ENCODE measurements at places on chromosomes 12 and 14.

DNA sequence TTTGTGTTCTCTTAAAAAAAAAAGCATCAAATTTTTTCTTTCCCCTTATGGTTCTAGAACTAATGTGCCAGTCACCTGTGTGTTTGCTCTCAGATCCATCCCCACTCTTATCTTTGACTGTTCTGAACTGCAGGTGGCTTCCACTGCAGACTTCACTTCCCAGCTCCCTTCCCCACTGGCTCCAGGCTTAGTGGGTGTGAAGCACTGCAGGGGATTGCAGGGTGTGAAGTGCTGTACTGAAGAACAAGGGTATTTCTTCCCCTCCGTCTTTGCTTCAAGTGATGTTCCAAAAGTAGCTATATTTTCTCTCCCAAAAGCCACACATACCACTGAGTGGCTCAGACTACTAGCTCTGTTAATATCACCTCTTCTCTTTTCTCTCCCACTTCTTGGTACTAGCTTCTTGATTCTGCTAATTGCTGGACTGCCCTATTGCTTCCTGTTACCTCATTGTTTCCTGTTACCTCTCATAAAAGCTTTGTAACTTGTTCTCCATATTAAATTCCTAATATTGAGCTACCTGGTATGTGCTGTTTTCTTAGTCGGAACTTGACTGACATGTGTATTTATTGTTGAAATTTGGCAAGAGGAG lies 115.4 kb upstream of the PRICKLE1 start:
- no peak for DNase-seq

DNA sequence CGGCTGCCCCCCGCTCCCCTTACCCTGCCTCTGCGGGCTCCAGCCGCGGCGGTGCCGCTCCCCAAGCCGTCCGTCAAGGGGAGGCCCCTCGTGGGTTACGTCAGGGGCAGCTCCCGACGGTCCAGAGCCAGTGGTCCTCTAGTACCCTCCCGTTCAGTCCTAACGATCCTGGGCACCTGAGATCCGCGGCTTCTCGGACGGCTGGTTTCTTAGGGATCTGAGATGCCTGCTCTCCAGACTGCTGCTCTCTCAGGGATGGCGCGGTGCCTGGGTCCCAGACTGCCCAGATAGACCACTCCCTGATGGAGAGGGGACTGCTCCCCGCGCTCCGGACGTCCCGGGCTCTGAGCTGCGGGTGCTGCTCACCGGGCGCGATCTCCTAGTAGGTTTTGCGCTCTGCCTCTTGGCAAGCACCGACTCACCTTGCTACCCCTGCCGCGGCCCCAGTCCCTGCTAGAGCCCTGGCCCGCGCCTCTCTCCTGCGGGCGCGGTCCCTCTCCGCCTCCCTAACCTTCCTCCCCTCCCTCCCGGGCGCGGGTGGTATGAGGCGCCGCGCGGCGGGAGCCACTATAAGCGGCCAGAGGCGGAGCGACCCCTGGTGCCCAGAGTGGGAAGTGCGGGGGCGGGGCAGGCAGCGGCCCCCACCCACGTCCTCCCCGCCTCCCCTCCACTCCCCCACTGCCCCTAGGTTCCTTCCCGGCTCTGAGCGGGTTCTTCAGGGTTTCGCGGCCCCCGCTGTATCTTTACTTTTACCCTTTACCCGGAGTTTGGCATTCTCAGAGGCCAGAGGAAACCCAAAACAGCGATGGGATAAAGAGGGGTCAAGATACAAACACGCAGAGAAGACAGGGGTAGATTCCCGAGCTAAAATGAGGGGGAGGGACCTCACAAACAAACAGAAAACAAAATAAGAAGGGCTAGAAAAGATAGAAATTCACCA lies at the start of gene C1QL4:
Gene C1QL4 (minus strand): TSS at position 544 of the 940 bp plus-strand sequence. CDS start 711 bp downstream, outside the sequence.
- peak; percentile 75 for DNase-seq

- no peak for DNase-seq
These were observed 296.1 kb downstream of the TMEM132D start for GRCh38 chr12:129607756-129608155.

DNA sequence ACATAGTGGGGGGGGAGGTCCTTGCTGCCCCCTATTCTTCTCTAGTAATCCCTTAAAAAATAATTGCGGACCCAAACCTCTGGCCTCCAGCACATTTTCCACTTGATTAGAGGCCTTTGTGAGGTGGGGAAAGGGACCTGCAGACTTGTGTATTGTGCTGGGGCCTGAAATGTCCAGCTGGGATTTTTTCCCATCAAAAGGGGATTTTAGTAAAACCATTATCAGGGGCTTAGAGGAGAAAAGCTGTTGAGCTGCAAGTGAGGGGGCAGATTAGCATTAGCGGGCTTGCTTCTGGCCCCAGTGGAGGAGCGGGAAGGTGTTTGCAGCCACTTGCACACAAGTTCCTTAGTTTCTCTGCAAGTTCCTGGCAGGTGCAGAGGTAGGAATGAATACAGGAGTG lies 13.9 kb downstream of the FBXL14 start:
- DNase-seq, result no peak

GRCh38 chr12:99418379-99418778 lies 229.2 kb upstream of the GARIN6 start:
- no peak for DNase-seq

GRCh38 chr14:91810699-91811098 lies 56.6 kb downstream of the TC2N start:
- no peak for DNase-seq

GRCh38 chr12:65821336-65821735 lies 2.9 kb upstream of the HMGA2 start:
- DNase-seq, result no peak

- peak; percentile 51 for DNase-seq
These were observed 48.4 kb downstream of the ELK3 start for GRCh38 chr12:96242597-96242996.

GRCh38 chr12:122312926-122313325 lies 46.6 kb upstream of the VPS33A start:
- no peak for DNase-seq

GRCh38 chr12:42587601-42588523 lies 1.7 kb downstream of the PRICKLE1 start:
- DNase-seq, result no peak

DNA sequence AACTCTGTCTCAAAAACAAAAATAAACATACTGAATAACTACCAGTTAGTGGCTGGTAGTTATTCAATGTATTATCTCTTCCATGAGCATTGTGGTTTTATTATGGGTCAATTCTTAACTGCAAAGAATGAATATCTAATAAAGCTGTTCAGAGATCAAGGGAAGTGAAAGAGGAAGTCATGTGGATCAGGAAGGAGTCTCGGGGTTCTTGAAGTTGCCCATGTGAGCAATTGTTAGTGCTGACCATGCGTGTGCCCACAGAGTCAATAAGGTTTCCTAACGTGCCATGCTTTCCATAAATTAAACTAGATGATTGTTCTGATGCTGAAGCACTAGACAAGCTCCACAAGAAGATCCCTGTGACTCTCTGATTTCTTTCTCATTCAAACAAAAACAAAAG lies 136.5 kb upstream of the CPSF6 start:
- peak; percentile 78 for DNase-seq

DNA sequence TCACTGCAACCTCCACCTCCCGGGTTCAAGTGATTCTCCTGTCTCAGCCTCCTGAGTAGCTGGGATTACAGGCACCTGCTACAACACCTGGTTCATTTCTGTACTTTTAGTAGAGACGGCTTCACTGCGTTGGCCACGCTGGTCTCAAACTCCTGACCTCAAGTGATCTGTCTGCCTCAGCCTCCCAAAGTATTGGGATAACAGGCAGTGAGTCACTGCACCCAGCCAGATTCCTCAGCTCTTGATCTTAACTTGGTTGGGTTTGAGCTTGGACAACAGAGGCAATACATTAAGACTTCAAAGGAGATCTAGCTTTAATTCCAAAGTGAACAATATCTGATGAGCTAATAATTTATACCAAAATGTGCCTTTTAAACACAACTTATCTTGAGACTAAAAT lies 5.6 kb downstream of the DAZAP2 start:
- DNase-seq, result no peak

GRCh38 chr12:102873077-102873476 lies 44.0 kb downstream of the PAH start:
- no peak for DNase-seq

GRCh38 chr14:24297190-24297964 lies 2.2 kb downstream of the DHRS1 start:
- DNase-seq, result no peak

GRCh38 chr14:74442757-74443156 lies 16.7 kb upstream of the SYNDIG1L start:
- DNase-seq, result no peak

GRCh38 chr14:100086361-100086760 lies 21.1 kb downstream of the EVL start:
- no peak for DNase-seq

DNA sequence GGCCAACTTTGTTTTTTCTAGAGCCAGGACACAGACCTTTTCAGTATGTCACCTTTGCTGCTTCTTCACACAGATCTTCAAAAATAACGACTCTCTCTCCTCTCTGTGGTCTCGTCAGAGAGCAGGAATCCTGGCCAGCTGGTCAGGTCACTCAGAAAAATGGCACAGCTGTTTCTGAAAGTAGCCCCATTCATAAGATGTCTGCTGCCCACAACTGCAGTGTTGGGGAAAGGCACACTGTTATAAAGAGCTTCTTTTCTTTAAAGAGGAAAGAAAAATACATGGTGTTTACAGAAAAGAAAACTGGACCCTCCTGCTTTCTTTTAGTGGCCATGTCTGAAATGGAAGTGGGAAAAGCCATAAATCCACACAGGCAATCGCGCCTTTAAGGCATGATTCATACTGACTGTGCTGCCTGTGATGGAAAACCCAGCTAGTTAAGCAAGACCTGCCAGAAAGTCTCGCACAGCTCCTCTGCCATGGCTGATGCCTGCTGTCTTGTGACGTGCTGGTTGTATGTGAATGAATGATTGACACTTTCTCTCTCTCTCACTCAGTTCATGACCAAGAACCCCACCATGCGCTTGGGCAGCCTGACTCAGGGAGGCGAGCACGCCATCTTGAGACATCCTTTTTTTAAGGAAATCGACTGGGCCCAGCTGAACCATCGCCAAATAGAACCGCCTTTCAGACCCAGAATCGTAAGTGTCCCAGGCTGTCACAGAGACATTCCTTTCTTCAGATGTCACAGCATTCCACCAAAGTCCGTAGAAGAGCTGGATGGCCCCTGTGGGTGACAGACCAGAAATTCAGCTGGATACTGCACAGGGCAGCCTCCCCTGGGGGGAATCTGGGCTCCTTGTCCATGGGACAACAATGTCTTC lies 147.9 kb upstream of the HIF1A start:
- no peak for DNase-seq

- no peak for DNase-seq
These were observed 15.5 kb downstream of the CCDC63 start for GRCh38 chr12:110862329-110862728.

DNA sequence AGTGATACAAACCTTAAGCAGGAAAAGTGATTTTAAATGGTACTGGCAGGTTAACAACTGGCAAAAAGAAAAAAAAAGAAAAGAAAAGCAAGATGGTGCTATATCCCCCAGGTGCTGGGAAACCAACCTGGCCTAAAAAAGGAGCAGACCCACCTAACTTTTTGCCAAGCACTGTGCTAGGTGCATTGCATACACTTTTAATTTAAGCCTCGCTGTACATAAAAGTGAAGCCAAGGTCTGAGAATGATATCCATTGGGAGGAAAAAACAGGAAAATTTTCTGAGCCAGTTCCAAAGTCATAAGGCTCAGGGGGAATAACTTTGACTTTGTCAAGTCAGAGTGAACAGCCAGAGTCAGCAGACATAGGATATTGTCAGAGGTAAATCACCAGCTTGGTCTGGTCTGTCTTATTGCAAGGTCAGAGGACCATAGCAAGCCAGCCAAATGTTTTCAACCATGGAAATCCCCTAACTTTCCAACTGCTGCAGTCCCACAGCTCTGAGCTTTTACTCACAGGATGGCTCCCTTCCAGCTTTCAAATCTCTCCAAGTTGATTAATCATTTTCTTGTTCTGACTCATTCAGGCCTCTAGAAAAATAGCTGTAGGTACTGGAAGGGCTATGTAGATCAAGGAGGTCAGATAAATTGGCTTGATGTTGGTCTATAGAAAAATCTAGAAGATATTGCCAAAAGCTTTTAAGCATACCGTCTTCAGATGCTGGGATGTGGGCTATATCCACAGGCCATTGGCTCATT lies 412.9 kb downstream of the RAD51B start:
- DNase-seq, result peak; percentile 16

DNA sequence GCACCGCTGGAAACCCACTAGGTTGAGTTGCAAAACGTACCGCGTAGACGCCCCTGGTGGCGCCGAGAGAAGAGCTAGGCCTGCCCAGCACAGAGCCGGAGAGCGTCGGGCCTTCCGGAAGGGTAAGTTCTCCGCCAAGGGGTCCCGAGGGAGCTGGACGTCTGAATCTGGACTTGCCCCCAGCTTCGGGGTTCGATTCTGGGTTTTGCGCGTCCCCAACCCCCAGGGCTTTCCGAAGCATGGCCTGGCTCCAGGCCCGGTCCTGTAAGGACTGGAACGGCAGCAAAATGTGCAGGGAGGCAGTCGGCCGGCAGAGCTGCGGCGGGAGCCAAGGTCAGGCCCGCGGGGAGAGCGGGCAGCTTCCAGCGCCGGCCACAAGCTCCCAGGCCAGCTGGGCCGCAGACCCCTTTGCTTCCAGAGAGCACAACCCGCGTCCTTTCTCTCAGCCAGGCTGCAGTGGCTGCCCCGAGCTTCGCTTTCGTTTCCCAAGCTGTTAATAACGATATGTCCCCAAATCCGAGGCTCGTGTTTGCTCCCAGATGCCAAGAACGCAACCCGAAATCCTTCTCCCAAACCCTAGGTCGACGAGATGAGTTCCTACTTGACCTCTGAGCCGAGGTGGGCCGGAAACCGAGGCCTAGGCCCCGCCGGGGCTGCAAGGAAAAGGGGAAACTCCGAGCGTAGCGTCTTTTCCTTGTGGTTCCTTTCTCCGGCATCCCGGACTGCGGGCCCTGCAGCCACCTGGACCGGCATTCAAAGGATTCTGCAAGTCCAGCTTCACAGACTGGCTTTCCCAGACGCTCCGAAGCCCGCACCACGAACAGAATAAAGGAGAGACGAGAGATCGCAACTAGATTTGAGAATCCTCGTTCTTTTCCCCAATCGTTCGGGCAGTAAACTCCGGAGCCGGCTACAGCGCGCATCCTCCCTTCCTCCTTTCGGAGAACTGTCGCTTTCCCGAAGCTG lies 3.2 kb upstream of the TBX5 start:
- DNase-seq, result no peak

GRCh38 chr14:101472518-101472849 lies 88.8 kb upstream of the DIO3 start:
- no peak for DNase-seq

DNA sequence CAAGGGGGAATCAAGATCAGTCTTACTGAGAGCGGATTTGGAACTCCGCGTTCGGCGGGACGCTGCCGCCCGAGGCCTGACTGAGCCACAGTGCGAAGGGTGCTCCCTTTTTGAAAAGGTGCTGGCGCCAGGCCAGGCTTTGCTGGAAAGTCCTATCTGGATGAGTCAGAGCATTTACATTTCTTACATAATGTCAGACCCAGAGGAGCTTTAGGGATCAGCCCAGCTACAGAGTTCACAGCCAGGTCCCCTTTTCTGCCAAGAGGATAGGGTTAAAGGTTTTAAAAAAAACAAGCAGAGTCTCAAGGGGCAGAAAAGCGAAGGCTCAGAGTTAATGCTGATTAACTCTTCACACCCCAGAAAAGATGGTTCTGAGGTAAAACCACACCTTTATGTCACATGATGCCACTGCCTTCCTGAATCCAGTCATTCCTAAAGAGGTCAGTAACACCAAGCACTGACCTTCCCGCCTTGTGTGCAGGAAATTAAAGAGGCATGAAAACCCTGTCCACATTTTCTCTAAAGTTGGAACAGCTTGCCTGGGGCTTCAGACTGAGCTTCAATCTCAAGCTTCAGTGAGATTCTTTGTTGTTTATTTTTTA lies 11.7 kb upstream of the FBXL14 start:
- DNase-seq, result peak; percentile 96

GRCh38 chr12:131559517-131560516 lies 151.1 kb upstream of the SFSWAP start:
- DNase-seq, result no peak
